ENCODE measurements at places on chromosomes 2 and 18.

- DNase-seq: no peak
Measured at GRCh38 chr2:178908810-178909209, 101.6 kb upstream of the TTN start.

DNA sequence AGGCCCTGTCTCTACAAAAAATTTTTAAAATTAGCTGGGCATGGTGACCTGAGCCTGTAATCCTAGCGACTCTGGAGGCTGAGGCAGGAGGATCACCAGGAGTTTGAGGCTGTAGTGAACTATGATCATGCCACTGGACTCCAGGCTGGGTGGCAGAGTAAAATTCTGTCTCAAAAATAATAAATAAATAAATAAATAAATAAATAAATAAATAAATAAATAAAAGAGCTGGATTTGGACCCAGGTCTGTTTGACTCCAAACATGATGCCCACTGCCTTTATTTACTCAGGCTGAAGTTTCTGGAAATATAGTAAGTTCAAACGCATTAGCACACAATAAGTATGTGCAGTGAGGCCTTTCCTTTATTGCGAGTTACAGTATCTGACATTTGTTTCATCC is 75.0 kb downstream of the THNSL2 start:
- DNase-seq: no peak

DNA sequence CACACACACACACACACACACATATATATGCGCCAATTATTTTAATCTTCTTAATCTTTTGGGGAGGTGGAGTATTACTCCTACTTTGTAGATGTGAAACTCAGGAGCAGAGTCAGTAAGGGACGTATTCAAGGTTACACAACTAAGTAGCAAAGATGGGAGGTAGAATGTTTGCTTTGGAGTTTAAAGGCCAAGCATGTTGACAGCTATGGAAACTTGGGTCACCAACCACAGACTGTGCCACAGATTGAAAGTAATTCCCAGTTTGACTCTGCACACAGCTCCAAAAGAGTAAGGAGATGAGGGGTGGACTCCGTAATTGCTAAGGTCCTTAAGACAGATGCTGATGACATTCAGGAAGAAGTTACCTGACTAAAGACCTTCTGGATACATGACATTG is 124.8 kb upstream of the ITGB6 start:
- no peak for DNase-seq

DNA sequence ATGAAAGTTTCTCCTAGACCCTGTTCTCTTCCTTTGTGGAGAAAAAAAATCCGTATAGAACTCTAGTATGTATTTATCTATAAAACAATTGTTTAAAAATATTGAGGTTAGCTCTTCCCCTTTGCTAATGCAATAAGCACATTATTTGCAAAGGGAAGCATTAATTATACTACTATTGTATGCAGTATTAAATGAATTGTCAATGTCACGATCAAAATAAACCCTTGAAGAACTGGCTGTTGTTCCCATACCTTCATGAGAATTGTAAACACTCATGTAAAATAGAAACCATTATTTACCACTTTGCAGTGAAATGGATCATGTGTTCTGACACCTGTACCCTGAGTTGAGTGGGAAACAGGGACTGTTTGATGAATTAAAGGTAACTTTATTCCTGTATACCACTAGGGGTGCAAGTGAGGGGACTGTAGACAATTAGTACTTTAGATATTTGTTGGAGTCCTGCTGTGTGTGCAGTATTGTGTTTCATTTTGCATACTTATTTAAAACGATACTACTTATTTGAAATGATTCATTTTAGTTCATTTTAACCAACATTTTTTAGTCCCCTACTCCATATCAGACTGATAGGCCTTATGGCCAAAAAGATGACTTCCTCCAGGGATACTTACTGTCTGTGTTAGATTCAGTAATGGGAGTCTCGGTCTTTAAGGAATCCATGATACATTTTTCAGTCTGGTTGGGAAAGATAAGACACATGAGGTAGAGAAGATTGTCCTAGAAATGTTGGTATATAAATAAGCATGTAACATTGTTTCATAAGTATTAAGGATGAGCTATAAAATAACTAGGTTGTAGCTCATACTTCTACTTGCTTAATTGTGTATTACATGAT is 7.9 kb downstream of the PKP4 start:
- DNase-seq: no peak

GRCh38 chr18:22355598-22355997 is 62.1 kb downstream of the CTAGE1 start:
- DNase-seq: no peak

GRCh38 chr2:28437918-28438317 is 45.3 kb downstream of the FOSL2 start:
- no peak for DNase-seq

GRCh38 chr2:226407135-226407534 is 392.5 kb downstream of the IRS1 start:
- no peak for DNase-seq

GRCh38 chr2:75098856-75099255 is 100.5 kb downstream of the TACR1 start:
- no peak for DNase-seq

DNA sequence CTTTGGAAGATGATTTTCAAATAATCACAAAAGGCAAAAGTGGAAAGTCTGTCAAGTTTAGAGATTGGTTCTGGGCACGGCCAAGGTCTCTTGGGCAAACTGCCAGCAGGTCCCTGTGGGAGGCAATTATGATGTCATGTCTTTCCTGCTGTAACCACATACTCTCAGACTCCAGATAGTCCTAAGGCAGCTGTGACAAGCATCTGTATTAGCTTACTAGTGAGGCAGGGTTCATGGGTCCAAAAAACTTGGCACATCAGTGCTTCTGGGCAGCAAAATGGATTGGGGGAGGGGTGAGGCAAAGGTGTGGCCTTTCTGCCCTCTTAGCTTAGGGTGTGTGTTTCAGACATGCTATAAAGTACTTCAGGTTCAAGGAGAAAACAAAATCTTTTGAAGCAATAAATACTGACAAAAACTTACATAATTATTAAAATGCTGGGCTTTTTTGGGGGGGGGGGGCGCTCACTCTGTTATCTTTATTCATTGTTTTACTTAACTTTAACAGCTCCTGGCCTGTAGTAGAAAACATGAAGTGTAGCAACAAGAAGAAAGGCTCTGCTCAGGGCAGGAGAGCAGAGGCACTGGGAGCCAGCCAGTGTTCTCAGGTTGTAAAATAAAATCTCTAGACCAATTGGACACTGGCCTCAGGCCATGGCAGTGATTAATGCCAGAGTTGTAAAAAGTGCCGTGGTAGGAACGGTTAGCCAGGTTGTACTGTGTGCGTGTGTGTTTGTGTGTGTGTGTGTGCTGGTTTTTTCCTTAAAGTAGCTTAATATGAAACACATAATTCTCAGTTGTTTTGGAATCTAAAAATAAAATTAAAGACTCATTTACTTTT is 14.3 kb upstream of the TANC1 start:
- no peak for DNase-seq

GRCh38 chr18:26438980-26439379 is 109.4 kb downstream of the KCTD1 start:
- DNase-seq: no peak

DNA sequence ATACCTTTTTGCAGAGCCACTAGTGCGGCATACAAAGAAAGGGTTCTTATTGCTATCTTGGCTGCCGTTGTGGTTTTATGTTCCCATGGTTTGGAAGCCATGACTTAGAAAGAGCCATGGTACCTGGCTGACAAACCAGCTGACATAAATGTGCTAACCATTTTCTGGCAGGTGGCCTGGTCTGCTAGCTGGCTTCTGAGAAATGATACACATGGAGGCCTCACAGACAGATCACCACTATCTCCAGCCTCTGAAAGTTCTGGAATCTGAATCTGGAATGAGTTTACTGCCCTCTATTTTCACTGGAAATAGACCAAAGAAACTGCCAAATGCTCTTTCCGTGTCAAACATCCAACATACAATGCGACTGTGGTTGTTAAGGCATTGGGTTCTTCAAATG is 123.7 kb downstream of the QPCT start:
- no peak for DNase-seq

- no peak for DNase-seq
Measured at GRCh38 chr2:31127931-31128330, 10.3 kb downstream of the GALNT14 start.

DNA sequence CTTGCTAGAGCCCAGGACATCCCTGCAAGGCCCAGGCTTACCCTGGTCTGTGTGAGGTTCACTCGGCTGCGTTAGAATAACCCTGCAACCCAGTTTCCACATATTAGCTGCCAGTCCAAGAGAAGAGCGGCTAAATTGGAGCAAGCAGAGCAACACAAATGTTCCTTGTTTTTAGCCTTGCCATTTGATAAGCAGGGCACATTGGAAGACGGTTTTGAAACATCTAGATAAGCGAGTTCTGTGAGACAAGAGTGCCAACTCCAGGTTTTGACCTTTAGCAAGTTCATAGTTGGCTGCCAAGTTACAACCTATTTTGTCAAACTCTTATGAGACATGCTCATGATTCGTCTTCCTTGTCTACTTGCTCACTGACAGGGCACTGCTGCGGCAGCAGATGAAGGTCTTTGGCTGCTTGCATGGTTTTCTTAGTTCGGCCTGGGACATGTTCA is 23.5 kb downstream of the DPP4 start:
- no peak for DNase-seq

DNA sequence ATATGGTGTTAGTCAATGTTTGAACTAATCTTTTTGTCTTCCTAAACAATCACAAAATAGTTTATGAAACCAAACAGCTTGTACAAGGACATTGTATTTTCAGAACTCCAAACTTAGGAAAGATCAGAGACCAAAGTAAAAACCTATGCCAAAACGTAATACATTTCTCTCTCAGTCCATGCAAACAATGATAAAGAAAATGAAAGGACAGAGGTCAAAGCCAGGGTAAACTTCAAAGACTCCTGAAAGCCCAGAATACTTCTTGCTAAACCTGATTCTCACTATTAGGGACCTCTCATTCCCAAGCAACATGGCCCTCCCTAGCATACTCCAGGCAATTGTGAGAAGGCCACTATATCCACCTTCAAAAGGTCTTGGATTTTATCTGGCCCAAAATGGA is 105.1 kb upstream of the GALNT5 start:
- DNase-seq: no peak

DNA sequence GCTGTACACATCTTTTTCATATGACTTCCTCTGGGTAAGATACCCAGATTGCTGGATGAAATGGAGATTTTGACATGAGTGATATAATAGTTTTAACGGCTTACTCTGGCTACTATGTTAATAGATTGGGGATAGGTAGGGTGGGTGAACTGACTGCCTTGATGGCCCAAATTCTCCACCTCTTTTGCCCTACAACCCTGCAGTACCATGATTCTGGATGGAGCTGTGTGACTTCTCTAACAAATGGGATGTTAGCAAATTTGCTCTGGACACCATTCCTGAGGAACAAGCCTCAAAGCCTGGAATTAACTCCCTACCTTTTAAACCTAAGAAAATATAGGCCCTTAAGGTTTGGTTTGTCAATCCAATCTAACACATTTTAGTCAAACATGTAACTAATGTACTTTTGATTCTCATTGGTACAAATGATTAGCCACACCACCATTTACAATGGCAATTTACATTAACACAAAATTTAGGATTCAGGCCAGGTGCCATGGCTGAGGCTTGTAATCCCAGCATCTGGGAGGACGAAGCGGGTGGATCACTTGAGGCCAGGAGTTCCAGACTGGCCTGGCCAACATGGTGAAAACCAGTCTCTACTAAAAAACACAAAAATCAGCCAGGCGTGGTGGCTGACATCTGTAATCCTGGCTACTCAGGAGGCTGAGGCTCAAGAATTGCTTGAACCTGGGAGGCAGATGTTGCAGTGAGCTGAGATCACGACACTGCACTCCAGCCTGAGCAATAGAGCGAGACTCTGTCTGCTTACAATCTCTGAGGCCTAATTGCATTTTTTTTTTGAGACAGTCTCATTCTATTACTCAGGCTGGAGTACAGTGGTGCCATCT is 12.8 kb downstream of the CLK1 start:
- no peak for DNase-seq

DNA sequence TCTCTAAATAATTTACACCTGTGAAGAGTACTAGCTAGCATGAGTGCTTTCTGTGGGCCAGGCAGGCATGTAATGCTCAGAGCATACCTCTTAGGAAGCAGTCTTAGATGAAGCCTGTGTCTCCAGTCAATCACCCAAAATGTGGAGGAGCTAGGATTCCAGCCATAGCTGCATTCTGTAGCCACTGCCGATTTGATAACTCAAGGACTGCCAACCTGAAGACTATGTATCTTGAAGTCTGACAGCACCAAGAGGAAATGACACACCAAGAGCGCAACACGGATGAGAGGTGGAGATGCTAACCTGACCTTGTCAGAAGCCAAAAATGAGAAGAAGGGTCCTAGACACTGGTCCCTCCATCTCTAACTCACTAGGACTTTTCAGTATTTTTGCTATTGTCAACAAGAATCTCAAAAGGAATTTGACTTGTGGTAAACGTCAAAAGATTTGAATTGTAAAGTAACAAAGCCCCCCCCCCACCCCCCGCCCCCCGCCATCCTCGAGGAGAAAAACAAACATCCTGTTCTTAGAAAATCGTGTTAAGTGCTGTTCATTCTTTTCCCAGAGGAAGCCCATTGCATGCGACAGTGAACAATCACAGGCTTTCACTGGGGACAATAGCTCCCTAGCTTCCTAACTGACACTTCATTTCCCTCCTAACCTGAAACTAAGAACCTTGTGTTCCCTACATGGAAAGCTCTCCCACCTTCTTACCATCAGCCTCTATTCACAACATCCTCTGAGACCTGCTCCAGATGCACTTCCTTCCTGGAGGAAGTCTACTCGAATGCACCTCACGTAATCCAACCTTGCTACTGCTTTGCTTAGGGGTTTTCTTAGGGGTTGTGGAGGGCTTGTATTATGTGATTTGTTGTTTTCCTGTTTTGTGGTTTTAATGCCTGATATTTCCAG is 14.7 kb downstream of the CDC42EP3 start:
- no peak for DNase-seq

DNA sequence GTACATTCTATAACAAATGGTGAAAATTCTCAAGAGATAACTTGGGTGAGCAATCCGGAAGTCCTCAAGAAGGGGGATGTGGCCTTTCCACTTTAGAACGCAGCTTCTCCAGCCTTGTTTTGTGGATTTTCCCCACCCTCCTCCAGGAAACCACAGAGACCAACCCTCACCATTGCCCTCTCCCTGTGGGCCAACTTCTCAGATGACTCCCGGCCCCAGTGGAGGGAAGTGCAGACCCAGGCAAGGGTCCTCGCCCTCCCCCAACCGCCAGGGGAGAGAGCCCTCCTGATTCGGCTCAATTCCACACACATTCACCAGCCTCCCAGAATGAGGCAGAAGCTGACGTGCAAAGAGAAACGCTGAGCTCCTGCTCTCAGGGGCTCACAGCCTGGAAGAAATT is 277.2 kb downstream of the EIPR1 start:
- DNase-seq: no peak

GRCh38 chr2:117770730-117771129 is 43.8 kb upstream of the DDX18 start:
- no peak for DNase-seq

DNA sequence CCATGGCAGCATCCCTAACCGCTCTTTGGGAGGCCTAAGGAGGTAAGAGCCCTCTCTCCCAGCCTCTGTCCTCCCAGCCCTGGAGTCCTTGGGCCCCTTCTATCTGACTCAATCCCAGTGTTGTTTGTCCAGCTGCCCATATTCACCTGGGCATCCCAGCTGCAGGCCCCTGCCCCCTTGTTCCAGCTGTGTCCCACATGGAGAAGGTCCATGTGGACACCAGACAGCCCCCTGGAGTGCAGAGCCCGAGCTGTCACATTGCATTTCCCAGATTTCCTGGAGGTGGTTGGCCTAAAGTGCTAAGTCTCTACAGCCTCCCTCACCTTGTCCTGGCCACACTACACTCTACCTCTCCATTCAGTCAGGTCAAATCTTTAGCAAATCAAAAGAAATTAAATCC is 42.5 kb downstream of the PSD4 start:
- DNase-seq: no peak

GRCh38 chr2:190837952-190838361 is 42.7 kb upstream of the GLS start:
- DNase-seq: no peak

All from T-helper 2 cell treated with Interferon-gamma antibody and Interleukin-4, amounts not matched to agents 5 μg/mL and 100 μg/mL, for 36 hours (primary cell).